ENCODE measurements at places on chromosomes 6 and 20.

GRCh38 chr20:57034001-57034400 lies 232.4 kb downstream of the BMP7 start:
- no peak for DNase-seq

DNA sequence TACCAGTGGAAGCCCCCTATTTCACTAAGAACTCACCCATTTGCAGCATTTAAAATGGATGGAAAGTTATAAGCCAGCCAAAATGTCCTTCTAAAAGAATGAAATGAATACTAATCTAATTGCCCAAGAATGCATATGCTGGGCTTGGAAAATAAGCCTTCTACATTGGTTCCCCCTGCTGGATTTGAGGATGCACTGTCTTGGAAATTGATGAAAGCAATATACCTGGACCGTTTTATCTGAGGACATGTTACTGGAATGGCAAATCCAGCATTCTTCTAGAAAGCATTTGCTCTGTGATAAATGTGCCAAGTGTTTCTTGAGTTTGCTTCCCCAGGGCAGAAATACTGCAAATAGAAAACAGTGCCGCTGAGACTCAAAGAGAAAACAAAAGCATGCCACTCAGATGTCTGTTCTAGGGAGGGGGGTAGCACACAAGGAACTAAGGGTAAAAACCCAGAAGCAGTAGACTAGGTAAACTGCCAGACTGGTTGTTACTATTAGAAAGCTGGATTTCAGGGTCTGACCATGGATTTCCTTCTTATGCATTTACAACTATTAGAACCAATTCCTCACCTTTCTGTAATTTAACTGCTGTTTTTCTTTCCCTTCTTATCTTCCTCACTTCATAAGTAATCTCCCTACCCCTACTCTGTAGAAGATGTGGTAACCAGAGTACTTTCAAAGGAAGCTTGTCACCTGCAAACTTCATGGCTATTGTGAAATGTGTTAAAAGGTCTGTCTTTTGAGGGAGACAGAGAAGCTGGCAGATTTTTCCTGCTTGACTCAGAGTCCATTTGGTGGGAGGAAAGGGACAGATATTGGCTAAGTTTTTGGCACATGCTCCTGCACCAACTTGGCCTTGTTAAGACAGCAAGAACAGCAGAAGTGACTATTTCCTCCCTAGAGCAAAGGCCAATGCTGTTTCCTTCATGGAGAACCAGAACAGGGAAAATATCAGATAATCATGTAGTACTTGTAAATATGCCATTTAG lies 642.6 kb downstream of the KIF16B start:
- DNase-seq, result no peak

GRCh38 chr20:52035498-52035897 lies 156.1 kb downstream of the ZFP64 start:
- no peak for DNase-seq

GRCh38 chr6:13445005-13445743 lies 42.2 kb downstream of the GFOD1 start:
- no peak for DNase-seq

DNA sequence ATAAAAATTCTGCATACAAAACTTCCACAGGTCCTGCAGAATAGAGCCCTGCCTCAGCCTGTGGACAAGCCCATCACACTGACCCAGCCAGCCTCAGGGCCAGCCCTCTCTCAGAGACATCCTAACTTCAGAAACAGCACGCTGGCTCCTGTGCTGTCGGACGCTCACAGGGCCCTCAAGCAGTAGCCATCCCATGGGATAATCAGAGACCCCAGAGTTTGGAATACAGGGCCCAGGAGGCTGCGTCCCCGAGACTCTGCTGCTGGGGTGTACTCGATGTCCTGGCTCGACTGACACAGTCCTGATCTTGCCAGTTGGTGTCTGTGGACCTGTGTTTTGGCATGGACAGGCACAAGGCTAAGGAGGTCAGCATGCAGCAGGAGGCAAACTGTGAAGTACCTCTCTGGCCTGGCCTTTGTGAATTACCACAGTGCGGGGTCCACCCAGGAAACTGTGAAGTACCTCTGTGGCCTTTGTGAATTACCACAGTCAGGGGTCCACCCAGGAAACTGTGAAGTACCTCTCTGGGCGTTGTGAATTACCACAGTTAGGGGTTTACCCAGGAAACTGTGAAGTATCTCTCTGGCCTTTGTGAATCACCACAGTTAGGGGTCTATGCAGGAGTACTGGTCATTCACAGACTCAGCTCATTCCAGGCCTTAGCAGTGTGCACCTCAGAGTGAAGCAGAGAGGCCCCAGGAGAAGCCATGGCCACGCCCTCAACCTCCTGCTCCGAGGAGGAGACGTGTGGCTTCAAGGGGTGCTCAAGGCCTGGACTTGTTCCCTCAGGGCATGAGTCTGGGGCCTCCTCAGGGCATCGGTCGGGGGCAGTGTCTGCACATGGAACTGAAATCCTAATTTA lies 212.4 kb downstream of the SYNDIG1 start:
- DNase-seq, result no peak

DNA sequence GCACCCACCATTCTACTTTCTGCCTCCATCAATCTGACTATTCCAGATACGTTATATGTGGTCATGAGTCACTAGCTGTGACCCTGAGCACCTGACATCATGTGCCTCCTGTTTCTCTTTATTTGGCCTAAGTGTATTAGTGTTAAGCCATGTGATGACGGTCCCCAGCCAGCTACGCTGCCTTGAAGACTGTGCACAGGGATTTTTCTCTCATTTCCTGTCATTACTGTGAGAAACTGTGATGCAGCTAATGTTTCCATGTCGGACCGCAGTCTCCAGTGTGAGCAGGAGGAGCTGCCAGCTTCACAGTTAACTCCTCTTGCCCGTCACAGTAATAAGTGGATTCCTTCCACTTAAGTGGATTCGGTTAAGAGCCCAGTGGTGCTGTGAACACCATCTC lies 9.9 kb upstream of the SPATS1 start:
- DNase-seq, result no peak
